ENCODE measurements at places on chromosomes 2 and 18.

DNA sequence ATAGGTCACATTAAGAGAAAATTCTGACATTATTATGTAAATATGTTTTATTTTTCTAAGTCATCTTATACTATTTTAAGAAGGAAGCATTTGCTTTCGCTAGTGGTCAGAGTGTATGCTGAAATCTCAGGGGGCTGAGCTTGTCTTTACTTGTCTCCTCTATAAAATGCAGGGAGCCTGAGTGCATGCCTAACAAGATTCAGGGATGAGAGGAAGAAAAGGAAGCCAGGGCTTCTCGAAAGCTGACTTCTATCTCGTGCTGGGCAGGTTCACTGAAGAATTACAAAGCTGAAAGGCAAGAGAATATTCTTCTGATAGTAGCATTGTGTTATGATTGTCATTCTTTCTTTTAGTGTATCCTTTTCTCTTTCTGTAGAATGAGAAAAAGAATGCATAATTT, 467.4 kb downstream of the SOX11 start:
- no peak for DNase-seq

- no peak for DNase-seq
These were observed 110.7 kb downstream of the QPCT start for GRCh38 chr2:37454851-37455762.

DNA sequence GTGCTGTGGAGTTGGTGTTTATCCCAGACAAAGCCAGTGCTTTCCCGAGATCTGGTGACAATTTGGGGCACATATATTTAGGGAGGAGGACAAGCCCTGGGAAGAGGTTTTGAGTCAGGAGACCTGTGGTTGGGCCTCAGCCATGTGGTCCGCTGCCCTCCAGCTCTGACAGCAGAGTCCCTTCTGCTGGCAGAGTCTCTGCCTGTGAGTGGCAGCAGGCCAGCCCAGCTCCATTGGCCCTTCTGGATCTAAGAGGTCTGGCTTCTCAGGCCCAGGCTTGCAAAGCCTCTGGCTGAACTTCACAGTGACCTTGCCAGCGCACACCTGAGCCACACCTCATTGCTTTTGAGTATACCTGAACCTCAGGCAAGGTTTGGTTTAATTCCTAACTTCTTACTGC, 115.3 kb downstream of the BCL2L11 start:
- no peak for DNase-seq

DNA sequence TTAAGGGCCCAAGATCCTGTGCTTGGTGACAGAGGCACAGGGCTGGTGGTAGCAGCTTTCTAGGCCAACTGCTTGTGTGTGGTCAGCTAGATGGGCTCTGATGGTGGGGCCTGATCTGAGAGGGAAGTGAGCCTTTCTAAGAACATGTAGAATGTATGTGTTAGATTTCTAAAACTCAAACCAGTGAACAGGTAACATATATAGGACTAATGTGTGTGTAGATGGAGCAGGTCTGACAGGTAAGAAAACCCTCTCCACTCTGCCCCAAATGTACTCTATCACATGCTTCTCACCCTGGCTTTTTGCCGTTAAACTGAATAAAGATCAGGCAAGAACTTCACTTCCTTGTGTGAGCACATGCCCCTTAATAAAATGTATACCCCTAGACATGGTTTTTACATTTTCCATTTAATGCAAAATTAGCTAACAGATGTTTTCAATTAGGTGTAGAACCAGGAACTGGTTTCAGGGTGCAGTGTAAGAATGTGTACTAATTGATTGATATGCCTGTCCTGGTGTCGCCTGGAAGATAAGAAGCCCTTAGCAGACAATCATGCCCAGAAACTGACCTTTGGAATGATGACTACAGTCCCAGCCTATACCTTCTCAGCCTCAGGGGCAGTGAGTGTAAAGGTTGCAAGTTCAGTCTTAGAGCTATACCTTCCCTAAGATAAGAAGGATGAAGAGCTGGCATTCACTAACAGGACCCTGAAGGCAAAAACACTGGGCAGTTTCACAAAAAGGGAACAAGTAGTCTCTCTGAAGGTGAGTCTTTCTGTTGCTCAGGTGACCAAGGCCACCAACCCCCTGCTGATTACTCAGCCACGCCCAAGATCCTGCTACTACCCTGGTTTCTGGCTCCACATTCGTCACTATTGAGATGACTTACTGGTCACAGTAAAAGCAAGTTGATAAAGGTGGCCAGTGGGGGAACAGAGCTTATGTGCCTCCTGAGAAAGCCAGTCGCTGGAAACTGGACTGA, 71.2 kb downstream of the SPATS2L start:
- no peak for DNase-seq

DNA sequence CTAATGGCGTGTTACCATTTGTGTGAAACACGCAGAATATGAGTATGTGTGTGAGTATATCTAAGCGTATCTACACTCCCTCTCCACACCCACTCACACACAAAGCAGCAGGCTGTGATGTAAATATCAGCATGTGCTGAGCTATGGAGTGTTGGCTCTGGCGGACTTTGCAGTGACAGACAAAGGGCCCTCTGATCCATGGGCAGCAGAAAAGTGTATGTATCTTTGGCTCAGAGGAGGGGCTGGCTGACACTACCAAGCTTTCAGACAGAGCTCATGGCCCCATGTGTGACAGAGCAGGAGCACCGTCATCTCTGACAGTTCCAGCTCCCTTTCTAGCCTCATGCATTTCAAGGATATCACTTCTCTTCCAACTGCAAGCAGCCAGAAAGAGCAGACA, 57.2 kb upstream of the ASB18 start:
- no peak for DNase-seq

DNA sequence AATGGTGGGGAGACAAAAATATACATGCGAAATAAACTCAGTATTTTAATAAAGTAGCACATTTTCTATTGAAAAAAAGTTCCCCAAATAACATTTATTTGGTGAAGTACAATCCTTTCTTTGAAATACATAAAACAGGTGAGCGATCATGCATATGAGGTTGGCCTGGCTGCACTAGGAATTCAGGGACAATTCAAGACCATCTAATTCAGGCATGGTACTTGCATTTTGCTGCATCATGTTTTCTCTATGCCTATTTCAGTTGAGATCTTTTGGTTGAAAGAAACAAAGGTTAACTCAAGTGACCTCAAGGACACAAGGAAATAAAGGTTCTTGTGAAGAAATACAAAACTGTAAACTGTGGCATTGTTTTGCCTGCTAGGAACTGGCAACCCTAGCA, 19.8 kb upstream of the TAF4B start:
- no peak for DNase-seq

- DNase-seq = peak; percentile 64
These were observed 276.4 kb upstream of the CXCR4 start for GRCh38 chr2:136394136-136395060.

GRCh38 chr18:8359076-8359475, 250.2 kb upstream of the RAB12 start:
- DNase-seq = no peak

DNA sequence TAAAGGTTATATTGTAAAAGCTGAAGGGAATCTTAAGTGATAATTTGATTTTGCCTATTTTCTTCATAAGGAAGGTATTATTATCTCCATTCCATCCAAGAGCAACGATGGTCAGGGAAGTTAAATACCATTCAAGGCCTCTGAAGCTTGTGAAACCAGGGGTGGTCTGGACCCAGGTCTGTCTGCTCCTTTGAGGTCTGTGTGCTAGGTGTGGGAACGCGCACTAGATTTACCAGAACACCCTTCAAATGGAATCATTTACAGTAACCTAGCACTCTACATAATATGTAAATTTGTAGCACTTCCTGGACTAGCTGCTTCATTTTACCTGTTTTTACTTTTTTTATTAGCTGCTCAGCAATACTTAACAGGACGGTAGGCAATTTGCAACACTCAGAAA, 6.4 kb upstream of the TRIB2 start:
- no peak for DNase-seq

DNA sequence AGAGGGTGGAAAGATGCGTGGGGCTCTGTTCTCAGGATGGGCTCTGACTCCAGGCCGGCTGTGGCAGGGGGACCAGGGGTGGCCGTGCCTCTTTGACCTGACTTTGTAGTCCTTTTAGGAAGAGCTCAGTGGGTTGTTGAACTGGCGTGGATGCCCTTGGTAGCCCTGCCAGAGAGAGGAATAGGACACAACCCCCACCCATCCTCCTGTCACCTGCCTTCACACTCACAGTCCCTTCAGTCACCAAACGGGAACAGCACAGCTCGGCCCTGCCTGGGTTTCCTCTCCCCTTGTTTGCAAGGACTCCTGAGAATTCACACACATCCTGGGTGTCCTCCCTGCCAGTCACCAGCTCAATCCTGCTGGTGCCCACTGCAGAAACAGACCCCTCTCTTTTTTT, 20.1 kb upstream of the MRPL33 start:
- DNase-seq = no peak

DNA sequence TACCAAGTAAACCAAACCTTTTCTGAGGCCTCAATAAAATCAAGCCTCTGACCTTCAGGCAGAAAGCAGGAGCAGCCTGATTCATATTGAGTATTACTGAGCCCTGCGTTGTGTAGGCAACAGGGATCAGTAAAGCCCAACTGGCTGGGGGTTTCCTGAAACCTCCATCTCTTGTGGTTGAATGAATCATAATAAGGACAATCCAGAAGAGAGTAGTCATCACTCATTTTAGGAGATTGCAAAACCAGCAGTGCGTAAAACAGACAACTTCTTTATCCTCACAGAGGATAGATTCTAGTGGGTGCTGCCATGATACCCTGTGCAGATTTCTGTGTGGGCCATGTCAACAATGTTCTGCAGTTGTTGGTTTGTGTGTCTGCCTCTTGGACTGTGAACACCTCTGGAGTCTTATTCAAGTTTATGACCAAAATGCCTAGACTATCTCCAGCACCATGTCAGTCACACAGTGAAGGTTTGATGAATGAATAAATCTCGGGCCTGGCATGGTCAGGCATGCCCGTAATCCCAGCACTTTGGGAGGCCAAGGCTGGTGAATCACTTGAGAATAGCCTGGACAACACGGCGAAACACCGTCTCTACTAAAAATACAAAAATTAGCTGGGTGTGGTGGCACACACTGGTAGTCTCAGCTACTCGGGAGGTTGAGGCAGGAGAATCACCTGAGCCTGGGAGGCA, 51.8 kb upstream of the RAB27B start:
- no peak for DNase-seq

GRCh38 chr2:3001615-3002560, 375.7 kb downstream of the EIPR1 start:
- no peak for DNase-seq

- DNase-seq = no peak
These were observed 456.7 kb downstream of the NRXN1 start for GRCh38 chr2:50575232-50575631.

DNA sequence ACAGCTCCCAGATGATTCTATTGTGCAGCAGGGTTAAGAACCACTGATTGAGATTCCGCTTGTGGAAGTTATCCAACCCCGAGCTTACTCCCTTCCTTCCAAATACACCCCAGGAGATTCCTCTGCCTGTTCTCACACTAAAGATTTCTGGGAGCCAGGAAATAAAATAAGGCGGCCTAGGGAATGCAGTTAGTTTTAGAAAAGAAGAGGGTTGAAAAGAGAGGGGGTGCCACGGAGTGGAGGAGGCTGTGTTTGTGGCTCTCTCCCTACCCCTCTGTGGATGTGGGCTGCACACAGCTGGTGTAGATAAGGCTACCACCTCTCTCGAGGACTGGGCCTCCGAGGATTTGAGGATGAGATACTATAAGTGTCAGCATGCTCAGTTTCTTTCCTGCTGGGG, 25.1 kb upstream of the SP3 start:
- no peak for DNase-seq

DNA sequence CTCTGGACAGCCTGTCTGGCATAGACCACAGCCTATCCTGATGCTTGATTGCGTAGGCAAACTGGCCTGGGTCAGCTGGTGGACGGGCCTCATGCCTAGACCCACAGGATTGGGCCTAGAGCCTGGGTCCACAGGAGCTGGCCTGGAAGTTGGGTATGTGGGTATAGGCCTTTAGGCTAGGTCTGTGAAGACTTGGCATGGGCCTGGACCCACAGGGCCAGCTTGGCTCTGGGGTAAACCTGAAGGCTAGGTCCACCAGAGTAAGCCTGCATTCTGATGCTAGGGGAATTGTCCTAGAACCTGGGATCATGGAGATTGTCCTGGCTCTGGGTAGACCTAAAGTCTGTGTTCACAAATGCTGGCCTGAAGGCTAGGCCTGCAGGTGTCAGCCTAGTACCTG, 1293.7 kb downstream of the CNTNAP5 start:
- DNase-seq = no peak

- peak; percentile 67 for DNase-seq
These were observed 668 bp upstream of the ANKRD12 start for GRCh38 chr18:9135912-9136314.
